Glutamatergic neuron (in vitro differentiated cells): ENCODE measurements at places on chromosomes 2 and 18.

- DNase-seq: no peak
Observed at GRCh38 chr2:143801561-143801960, 672.3 kb downstream of the ARHGAP15 start.

DNA sequence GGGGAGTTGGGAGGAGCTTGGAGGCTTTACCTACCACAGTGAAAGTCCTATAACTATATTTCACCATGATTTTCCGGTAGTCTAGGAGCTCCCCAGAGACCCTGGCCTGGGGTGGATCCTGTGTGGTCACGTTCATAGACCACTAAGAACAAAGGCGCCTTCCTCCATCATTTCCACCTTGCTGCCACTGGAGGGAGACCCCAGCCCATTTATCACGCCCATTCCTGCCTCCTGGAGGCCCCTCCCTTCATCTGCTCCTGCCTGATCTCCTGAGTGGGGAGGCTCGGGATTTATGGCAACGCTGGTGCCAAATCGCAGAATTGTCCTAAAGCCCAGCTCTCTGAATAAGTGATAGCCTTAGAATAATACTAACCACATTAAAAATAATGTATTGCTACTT lies 507.6 kb upstream of the SPHKAP start:
- DNase-seq: peak; percentile 79

GRCh38 chr2:173654896-173655265 lies 300.2 kb downstream of the CDCA7 start:
- no peak for DNase-seq

GRCh38 chr2:60154142-60154541 lies 399.3 kb downstream of the BCL11A start:
- DNase-seq: no peak

- no peak for DNase-seq
Observed at GRCh38 chr2:209908511-209908910, 93.9 kb upstream of the RPE start.

DNA sequence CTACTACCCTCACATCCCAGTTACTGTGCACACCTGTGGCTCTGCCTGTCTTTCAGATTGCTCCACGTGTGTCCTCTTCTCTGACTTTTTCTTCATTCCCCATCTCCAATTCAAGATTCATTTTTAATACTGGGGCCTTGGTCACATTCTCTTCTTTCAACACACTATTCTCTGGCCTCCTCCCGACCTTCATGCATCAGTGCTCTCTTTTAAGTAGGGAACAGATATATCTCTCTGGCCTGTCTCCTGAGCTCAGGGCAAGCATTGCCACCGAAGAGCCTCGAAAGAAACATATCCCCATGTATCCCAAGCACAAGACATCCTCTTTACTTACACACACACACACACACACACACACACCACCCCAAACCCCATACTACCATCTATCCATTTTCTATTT lies 21.6 kb upstream of the PAX8 start:
- DNase-seq: no peak

DNA sequence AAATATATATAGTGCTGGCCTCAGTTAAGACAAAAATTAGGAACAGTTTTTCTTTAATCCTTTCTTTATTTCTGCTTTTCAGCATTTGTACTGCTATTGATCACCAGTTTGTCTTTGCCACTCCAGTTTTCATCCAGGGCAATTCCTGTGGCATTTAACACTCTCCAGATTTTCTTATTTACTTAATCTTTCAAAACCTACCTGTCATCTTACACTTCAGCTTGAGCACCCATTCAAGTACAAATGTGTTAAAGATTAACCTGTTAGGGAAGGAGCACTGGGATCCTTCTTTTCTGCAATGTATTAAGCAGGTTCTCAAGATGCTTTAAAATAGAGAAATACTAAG lies 101.8 kb upstream of the SCN1A start:
- DNase-seq: no peak

DNA sequence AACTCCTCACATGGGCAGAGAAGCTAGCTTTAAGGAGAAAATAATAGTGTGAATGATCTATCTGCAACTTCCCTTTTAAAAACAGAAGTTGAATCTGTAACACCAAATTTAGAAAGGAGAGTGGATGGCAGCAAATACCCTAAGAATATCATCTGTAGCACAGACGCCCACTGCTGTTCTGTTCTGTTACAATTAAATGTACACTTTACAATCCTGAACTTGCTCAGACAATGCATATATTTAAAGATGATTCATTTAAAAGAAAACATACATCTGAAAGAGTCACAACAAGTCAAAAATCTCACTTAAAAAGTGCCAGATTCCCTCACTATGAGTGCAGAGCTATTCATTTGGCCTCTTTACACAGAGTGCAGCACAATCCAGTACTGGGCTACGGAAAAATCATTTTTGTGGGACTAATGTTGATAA lies 8.0 kb upstream of the SERTAD2 start:
- DNase-seq: no peak

- no peak for DNase-seq
Observed at GRCh38 chr18:47187721-47188120, 11.6 kb upstream of the IER3IP1 start.

DNA sequence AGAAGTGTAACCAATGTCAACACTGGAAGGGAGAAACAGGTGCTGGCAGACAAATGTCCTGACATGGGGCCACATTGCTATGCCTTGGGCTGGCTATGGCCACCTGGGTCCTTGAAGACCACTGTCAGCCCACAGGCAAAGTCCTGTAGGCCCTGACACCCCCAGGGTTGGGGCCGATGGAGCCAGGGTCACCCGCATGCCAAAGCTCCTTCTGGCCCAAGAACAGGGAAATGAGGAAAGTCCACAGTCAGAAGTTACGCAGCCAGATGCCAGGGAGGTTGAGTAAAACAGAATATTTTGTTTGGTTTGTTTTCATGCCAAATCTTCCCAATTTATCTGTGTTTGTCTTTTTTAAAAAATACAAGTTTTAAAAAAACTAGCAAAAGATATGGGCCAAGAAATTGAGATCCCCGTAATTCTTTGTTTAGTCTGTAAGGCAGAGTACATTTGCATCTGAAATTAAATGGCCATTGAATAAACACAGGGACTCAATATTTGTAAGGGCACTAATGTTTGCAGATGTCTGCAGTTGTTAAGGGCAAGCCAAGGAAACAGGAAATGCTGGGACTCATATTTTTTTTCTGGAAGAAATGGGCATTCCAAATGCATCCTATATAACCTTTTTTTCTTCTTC lies 186.4 kb downstream of the FAM210A start:
- DNase-seq: no peak

DNA sequence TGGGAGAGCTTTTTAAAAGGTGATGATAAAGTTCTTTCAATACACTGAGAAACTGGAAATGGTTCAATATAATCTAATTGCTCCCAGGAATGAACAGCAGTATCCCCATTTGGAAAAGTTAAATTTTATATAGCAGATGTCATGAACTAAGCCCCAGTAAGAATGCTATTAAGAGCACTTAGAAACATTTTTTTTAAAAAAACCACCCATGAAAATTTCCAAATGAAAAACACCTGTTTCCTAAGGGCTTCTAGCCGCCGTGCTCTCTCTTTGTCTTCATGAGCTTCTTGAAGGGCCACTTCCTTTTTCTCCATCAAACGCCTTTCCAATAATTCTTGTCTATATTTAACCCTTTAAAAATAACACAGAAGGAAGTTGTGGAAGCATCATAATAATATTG lies 77.0 kb downstream of the UPP2 start:
- DNase-seq: no peak
